ENCODE measurements at places on chromosomes 2 and 18.

- DNase-seq = no peak
Measured at GRCh38 chr2:30112561-30112960, 34.2 kb upstream of the YPEL5 start.

- DNase-seq = no peak
Measured at GRCh38 chr2:203201426-203201825, 37.4 kb upstream of the CYP20A1 start.

DNA sequence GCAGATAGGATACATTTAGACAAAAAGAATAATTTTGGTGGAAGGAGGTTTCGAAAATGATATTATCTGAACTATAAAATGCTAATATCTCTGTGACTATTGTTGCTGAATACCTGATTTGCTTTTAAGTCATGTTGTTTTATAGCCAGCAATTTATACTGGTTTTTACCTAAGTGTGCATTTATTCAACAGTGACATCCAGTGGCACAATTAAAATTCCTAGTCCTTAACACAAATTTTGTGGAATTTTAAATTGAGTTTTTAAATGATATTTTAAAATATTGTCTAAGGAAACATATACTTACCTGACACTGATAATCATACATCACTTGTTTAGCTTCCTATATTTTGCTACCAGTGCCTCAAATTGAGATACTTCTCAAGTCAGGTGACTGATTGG lies 144.8 kb downstream of the ARHGAP28 start:
- DNase-seq = no peak

DNA sequence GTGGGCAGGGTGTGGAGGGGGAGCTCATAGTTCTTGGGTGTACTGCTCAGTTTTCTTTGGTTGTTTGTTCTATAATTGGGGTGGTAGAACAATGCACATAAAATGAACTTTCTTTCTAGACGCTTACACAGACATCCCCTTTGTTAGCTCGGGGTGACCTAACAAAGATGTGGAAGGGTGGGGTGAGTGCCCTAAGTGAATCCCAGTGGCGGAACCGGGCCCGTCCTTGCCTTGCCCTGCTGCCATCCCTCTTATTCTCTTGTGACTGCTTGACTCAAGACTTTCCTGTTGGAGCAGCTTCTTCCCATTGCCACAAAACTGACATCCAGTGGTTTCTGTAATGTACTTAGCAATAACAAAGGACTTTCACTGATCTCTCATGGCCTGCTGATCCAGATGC lies 268.1 kb downstream of the PTGR3 start:
- DNase-seq = no peak

DNA sequence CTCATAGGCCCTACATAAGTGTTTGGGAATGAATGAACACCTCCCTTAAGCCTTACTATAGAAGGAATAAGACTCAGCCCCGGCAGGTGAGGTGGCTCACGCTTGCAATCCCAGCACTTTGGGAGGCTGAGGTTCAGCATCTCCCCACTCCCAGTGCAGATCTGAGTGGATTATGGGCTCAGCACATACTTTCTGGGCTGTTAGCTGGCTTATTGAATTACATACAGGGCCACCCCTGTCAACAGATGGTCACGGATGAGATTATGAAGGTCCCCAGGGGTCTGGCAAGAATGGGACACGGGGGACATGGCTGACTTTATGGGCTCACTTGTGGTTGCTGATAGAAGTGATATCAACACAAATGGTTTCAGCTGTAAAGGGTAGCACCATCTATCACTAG lies 322.3 kb downstream of the TSN start:
- no peak for DNase-seq

DNA sequence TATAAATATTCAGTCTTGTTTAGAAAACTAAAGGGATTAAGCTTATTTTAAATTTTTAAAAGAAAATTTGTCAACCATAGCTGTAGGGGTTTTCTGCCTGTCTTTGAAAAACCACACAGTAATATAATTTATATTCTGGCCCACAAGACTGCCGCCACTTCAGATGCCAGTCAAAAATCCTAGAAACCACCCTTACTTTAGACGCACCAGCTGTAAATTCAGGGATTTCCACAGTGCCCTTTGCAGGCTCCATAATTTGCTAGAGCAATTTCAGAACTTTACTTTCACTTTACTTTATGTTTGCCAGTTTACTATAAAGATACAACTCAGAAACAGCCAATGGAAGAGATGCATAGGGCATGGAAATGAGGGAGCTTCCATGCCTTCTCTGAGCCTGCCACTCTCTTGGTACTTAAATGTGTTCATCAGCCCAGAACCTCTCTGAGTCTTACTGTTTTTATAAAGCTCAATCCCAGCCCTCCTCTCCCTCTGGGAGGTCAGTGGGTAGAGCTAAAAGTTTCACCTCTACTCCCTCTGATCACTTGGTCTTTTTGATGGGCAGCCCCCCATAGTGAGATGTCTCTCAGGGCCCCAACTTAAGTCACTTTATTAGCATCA lies 63.3 kb downstream of the KYNU start:
- no peak for DNase-seq

GRCh38 chr2:207938886-207939285 lies 86.4 kb downstream of the PLEKHM3 start:
- DNase-seq = no peak

DNA sequence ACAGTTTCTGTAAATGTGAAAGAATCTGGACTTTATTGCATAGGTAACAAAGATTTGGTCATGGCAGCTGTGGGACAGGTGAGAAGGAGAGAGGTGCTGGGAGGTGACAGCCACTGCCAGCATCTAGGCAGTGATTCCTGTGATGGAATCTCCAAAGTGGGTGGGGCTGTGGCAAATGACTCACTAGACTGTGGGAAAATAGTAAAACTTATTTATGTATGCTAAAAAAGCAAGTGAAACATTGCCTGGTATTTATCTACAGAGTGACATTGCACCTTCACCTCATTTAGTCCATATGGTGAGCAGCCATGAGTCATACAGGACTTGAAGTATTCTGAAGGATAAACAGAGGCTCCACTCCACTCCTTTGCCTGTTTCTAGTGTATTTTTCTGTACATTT lies 145.3 kb upstream of the MEX3C start:
- peak; percentile 92 for DNase-seq

DNA sequence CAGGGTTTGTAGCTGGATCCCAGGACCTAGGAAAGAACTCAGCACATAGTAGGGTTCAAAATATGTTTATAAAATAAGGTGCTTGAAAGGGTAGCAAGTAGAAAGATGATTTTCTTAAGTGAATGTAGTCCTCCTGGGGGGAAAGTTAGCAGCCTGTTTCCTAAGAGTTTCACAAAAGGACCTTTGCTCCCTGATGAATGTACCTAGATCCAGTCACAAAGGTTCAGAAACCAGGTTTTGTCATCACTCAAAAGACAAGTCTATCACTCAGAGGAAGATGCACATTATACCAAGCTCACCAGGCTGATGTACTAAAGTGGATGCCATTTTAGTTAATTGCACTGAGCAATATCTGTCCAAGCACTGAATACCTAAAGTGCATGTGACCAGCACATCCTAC lies 378.2 kb downstream of the BCL11A start:
- DNase-seq = no peak

GRCh38 chr2:219452361-219453317 lies 18.0 kb downstream of the SPEG start:
- peak; percentile 94 for DNase-seq

- peak; percentile 32 for DNase-seq
Measured at GRCh38 chr2:193847130-193847529, 1652.4 kb upstream of the TMEFF2 start.

GRCh38 chr2:180694445-180695421 lies 285.7 kb upstream of the UBE2E3 start:
- DNase-seq = no peak

GRCh38 chr2:151730262-151730975 lies 3.9 kb downstream of the NEB start:
- DNase-seq = peak; percentile 67

- DNase-seq = peak; percentile 83
Measured at GRCh38 chr2:209974576-209974975, 27.9 kb upstream of the RPE start.

- DNase-seq = no peak
Measured at GRCh38 chr2:65620524-65620923, 188.1 kb upstream of the SPRED2 start.

DNA sequence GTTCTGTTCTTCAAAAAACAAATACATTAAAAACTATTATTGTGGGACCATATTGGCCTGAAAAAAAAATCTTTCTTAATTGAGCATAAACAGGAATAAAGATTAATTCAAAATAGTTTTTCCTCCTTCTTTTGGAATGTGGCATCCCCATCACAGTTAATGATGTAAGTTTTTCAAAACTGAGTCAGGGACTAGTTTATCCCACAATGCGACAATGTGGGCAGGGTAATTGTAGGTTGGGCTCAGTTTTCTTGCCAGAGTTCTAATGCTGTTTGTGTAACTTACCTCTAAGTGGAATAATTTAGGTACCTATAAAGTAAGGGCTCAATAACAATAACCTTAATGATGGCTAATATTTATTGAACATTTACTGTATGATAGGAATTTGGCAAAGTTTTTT lies 82.0 kb downstream of the PMS1 start:
- no peak for DNase-seq

- peak; percentile 71 for DNase-seq
Measured at GRCh38 chr18:77108001-77108692, 24.4 kb downstream of the MBP start.

- no peak for DNase-seq
Measured at GRCh38 chr2:8437949-8438400, 243.9 kb upstream of the ID2 start.

DNA sequence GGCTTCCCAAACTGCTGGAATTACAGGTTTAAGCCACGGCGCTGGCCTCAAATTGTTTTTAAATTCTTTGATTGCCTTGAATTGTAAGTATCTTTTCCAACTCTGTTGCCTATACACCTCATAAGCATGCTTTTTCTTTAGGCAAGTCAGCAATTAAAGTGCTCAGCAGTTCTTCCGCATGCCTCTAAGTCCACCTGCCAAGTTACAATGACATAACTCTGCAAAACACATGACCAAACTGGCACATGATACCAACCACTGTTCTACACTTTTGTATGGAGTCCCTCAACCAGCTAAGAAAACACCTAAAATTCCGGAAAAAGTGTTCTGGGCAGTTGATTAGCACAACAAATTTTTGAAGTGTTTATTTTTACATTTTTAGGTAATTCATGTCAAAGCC lies 5.1 kb downstream of the TXNL4A start:
- peak; percentile 41 for DNase-seq
